ENCODE measurements at places on chromosomes 7 and 10.

- DNase-seq: no peak
These were observed 330.9 kb downstream of the XPNPEP1 start for GRCh38 chr10:109592391-109592790.

- no peak for DNase-seq
These were observed 43.4 kb downstream of the ZNF503 start for GRCh38 chr10:75358132-75358531.

GRCh38 chr10:133021116-133021962 is 66.4 kb upstream of the ADGRA1 start:
- DNase-seq: no peak

- no peak for DNase-seq
These were observed 9.3 kb upstream of the MCU start for GRCh38 chr10:72682638-72683037.

DNA sequence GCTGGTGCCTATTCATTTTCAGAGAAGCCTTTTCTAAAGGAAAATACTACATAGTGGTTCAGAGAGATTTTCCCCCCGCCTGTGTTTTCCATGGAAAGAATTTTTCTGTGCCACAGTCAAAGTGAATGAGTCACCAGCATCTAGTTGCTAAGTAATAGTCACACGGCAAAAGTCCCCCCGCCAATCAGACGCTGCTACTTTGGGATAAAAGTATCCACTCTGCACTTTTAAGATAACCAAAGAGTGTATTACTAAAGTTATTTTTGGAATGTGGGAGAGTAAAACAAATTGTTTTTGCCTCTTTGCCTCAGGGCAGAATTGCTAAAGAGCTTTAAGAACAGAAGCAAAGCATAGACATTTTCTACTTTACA is 23.5 kb downstream of the ABLIM1 start:
- peak; percentile 83 for DNase-seq

GRCh38 chr10:113045147-113046055 is 95.4 kb downstream of the TCF7L2 start:
- no peak for DNase-seq

GRCh38 chr7:152850420-152850819 is 90.9 kb downstream of the ACTR3B start:
- no peak for DNase-seq

DNA sequence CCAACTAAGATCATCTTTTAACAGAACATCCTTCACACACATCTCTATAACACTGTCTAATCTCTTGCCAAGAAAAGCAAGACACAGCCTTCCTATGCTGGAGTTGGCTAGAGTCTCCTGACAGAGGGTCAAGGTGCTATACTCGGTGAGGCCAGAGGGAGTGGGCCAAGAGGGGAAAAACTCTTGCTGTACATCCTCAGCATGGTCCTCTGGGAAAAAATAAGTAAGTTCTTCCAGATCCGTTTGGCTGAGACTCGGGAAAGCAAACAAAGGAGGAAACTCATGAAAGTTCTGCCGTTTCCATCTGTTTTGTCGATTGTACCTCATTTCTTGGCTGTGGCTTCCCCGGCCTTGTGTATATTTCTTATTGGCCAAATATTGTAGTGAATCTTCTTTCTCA is 33.9 kb downstream of the VWDE start:
- DNase-seq: no peak

DNA sequence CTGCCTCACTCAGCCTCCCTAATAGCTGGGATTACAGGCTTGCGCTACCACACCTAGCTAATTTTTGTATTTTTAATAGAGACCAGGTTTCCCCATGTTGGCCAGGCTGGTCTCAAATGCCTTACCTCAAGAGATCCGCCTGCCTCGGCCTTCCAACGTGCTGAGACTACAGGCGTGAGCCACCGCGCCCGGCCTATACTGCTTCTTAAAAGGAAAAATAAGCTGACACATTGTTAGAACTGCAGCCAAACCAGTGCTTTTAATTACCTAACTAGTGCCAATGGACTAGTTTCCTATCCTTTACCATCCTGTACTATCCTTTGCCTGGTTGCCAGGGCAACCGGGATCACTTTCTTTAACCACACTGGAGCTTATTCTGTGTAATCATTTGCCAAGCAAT is 108.0 kb downstream of the LRRTM3 start:
- no peak for DNase-seq

GRCh38 chr10:80498833-80499741 is 38.6 kb upstream of the SH2D4B start:
- peak; percentile 95 for DNase-seq

DNA sequence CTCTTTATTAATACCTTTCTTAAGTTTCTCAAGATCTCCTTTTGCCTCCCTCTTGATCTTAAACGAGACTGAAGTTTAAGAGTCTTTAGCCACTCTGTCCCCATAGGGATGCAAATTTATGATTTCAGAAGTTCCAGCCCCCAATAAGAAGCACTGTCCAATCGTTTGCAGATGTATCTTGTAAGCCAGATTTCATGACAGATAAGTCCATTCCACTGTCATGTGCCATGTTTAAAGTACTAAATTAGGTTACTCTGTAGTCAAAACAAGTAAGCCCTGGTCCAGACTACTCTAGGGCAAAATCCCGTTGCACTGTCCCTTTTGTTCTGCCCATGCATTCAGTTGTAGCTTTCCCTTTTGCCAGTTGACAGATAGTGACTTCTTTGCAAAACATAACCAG is 157.2 kb upstream of the KAT6B start:
- no peak for DNase-seq

DNA sequence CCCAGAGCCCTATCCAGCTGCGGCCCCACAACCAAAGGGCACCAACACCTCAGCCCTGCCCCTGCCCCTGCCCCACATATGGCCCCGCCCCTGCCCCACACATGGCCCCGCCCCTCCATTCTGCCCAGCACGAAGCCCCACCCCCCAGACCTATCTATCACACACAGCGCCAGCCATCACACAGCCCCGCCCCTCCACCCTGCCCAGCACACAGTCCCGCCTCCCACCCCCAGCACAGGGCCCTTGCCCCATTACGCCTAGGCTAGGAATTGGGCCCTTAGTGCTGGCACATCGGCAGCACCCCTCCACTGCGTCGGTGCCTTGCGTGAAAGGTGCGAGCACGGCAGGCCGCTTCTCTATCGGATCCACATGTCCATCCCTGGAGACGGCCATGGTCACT is 126.8 kb downstream of the MAD1L1 start:
- DNase-seq: no peak

DNA sequence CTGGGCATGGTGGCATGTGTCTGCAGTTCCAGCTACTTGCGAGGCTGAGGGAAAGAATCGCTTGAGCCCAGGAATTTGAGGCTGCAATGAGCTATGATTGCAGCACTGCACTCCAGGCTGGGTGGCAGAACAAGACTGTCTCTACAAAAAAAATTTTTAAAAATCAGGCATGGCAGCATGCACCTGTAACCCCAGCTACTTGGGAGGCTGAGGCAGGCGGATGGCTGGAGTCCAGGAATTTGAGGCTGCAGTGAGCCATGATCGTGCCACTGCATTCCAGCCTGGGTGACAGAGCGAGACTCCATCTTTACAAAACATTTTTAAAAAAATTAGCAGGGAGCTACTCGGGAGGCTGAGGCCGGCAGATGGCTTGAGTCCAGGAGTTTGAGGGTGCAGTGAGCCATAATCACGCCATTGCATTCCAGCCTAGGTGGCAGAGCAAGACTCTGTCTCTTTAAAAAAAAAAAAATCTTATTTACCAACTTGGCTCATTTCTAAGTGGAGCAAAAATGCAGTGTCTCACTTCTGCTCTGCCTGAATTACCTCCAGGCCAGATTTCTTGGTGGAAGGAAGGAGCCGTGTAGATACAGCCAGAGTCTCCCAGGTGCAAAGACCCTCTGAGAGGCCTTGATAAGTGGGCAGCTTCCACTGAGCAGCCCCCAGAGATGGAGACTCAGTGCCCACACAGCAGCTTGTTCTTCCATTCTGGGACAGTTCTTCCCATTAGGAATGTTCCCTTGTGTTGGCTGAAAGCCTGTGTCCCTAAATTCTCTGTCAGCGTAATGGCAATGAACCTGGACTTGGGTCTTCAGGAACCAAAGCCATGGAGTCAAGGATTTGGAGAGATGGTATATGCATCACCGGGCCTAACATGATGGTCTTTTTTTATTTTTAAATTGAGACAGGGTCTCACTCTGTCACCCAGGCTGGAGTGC is 30.0 kb downstream of the GTF2IRD1 start:
- peak; percentile 41 for DNase-seq

GRCh38 chr7:105643384-105643783 is 62.1 kb upstream of the EFCAB10 start:
- peak; percentile 67 for DNase-seq

DNA sequence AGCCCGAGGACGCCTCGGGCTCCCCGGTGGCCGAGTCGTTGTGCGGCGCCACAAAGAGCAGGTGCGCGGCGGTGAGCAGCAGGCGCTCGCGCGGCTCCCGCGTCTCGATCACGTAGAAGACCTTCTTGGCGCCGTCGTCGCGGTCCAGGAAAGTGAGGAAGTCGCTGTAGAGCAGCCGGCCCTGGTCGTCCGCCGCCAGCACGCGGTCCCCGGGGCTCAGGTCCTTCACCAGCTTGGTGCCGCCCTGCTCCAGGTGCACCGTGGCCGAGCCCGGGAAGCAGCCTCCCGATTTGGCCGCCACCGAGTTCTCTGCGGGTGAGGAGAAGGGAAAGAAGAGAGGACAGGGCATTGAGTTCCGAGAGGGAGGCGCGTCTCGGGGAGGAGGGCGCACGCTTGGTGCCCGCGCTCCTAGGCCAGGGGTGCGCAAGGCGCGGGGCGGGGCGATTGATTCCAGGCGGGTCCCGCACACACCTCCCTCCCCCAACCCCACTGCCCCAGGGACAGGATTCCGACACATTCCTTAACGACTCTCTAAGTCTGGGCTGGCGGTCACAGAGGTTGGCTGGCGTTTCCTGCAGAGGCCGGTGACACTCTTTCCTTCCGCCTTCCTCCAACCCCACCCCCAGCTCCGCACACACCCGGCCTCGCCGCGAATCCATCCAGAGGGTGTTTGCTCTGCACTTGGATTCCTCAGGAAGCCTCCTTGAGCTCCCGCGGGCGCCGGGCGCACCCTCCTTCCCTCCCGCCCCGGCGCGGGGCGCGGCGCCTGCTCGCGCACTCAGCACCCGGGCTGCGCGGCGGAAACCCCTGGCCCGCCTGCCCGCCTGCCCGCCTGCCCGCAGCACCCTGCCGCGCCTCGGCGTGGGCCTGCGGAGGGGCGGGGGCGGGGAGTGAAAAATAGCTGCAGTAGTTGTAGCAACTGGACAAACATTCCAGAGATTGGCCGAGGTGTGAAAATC is 8.6 kb downstream of the SHH start:
- DNase-seq: peak; percentile 87

GRCh38 chr10:115827231-115828009 is 445.6 kb downstream of the GFRA1 start:
- peak; percentile 96 for DNase-seq

DNA sequence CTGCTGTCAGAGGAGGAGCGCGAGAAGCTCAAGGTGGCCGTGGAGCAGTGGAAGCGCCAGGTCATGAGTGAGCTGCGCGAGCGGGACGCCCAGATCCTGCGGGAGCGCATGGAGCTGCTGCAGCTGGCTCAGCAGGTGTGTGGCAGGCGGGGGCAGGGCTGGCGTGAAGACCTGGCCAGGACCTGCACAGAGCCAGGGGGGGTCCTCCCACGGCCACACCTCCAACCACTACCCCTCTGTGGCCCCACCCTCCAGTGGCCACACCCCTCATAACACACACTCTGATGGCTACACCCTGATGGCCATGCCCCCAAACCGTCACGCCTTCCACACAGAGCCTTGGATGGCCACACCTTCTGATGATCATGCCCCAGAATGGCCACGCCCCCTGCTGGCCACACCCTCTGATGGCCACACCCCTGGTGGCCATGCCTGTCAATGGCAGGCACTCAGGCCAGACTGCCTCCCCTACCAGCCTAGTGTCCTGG is 23.4 kb upstream of the DPYSL4 start:
- no peak for DNase-seq

DNA sequence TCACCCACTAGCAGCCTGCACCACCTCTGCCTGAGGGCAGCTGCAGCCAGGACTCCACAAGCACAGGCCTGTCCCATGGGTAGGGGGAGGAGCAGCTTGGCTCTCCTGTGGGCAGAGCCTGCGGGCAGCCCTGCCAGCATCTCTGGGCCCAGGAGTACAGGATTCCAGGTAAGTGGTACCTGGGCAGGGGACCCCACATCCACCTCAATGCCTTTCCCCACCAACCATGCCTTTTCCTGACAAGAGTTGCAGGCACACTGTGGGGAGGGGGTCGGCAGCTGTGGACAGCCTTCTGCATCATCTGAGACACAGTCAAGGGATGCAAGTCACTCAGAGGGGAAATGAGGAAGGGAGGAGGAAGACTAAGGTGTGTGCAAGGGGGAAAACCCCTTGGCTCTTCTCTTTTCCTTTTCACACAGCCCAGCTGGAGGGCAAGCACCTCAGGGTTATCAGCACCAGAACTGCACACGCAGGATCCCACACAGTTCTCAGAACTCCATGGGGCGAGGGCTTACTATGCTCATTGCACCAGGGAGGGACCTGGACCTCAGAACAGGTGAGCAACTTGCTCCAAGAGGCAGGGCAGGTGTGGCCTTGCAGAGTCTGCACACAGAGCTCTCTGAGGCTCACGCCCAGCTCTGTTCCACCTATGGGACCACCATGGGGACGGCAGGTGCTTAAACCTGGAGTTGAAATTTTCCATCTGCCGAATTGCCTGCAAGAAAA is 16.5 kb upstream of the ANTXRL start:
- no peak for DNase-seq

DNA sequence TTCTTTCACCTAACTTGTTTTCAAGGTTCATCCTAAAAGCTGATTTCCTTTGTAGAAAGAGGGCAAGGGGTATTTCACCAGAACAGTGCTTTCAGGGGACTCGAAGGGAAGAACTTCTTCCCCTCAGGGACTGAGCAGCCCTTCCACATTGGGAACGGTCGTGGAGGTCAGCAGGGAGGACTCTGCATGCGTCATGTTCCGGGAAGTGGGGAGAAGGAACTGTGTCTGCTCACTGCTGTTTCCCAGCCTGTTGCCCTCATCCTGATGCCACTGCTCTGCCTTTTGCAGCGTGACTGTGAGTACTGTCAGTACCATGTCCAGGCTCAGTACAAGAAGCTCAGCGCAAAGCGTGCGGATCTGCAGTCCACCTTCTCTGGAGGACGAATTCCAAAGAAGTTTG is 27.2 kb downstream of the MCM10 start:
- DNase-seq: no peak

DNA sequence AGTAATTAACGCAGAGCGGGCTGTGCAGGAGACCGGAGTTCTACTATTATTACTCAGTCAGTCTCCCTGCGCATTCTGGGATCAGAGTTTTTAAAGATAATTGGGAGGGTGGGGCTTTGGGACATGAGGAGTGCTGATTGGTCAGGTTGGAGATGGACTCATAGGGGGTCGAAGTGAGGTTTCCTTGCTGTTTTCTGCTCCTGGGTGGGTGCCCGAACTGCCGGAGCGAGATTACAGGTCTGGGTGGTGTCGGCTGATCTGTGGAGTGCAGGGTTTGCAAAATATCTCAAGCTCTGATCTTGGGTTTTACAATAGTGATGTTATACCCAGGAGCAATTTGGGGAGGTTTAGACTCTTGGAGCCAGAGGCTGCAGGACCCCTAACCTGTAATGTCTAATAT is 3.9 kb upstream of the LRRC27 start:
- no peak for DNase-seq

DNA sequence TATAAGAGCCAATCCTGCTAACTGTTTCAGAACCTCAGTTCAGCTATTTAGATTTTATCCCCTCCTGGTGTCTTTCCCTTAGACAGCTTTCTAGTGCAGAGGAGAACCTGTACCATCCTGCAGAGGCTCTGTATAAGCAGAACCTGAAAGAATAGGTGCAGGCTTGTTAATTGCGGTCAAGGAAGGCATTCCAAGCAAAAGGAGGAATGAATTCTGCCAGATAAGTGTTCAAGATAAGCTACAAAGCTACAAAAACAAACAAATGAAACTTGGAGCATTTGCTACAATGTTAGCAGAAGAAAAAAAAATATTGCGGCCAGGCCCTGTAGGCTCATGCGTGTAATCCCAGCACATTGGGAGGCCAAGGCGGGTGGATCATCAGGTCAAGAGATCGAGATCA is 32.6 kb upstream of the AGMO start:
- no peak for DNase-seq

Data from lung (tissue), 17 donors.